NCI-H2081 treated with DMSO at 0.1 percent for 48 hours (cell line): ENCODE measurements at places on chromosomes 3 and 15.

DNA sequence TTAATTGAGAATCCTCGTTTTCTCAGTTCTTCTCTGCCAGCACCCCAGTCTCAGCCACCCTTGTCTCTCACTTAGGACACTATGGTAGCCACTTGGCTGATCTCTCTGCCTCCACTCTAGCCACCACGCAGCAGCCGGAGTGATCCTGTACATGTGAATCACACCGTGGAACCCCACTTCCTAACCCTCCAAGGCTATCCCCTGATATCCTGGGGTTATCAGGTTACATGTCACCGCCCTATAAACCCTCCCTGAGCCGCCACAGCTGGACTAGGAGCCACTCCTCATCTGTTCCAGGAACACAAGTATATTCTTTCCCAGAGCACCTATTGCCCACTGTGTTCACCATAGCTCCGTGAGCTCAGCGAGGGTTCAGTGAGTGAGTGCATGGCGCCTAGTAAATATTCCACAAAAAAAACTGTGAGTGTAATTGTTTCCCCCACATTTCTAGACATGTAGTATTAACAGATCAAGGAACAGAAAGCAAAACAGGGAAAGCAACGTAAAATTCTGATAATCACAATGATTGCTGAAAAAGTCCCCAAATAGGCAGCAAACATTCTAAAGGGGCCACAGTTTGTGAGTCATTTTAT, 661 bp upstream of the PARP14 start:
- DNase-seq: no peak

GRCh38 chr15:99042892-99043291, 35.3 kb upstream of the PGPEP1L start:
- DNase-seq: no peak

DNA sequence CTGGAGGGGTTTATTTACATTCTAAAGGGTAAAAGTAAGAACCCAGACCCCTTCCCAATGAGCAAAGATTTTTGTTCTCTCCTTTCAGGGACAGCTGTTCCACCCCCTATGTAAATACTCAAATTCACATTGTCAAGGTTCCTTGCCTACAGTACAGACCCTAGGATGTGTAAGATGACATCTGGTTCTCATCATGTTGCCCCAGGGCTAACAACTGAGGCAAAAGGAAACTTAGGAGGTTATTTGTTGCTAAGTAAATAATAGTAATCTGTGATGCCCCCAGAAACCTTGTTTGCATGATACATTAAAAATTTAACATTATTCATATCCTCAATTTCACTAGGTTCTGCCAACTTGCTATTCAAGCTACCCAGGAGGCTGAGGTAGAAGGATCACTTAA, 135.0 kb upstream of the CCNL1 start:
- DNase-seq: no peak

GRCh38 chr15:93037820-93038705, 50.9 kb downstream of the RGMA start:
- no peak for DNase-seq

DNA sequence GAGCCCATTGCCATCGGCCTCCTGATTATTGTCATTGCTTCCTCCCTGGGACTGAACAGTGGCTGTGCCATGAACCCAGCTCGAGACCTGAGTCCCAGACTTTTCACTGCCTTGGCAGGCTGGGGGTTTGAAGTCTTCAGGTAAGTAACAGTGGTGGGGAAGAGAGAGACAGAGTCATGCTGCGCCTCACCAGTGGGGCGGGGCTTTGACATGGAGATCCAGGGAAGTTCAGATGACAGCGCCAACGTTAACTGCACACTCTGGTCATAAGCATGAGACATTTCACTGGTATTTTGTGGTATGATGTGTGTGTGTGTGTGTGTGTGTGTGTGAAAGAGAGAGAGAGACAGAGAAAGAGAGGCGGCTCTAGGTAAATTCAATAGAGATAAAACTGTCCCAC, 41.0 kb downstream of the AQP9 start:
- DNase-seq: no peak

GRCh38 chr3:183148056-183148455, 14.5 kb downstream of the LAMP3 start:
- no peak for DNase-seq
